Fibroblast of skin of back (primary cell): ENCODE measurements at places on chromosomes 2 and 18.

DNA sequence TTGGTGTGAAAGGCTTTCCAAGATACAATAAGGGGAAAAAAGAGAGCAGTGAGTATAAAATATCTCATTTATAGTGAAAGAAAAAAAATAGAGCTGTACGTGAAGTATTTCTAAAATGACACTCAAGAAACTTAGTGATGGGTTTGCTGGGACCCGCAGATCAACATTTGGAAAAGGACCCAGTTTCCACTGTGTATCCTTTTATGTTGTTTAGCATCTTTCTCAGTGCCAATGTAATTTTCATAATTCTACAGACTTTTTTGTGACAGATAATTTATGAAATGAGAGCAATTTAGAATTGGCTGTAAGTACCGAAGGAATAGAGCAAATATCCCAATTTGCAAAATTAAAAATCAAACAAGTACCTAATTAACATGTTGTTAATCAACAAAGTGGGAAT is 116.9 kb downstream of the SH3BP4 start:
- no peak for DNase-seq

GRCh38 chr18:6672821-6673308 is 56.7 kb upstream of the ARHGAP28 start:
- no peak for DNase-seq

DNA sequence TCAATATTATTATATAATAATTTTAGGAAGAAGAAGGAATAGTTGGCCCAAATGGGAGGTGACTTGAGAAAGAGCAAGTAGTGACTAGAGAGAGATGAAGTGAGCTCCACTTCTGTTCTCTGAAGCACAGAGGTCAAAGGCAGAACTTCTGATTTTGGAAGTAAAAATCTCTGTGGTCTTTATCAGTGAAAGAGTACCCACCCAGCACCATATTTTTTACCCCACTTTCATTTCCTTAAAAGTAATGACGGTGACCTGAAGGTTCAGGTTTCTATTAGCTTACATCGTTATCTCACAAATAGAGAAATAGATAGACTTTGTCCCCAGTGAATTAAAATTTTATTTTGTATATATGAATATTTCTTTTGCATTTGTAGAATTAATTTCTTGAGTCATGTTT is 95.3 kb downstream of the CDH7 start:
- DNase-seq = no peak

DNA sequence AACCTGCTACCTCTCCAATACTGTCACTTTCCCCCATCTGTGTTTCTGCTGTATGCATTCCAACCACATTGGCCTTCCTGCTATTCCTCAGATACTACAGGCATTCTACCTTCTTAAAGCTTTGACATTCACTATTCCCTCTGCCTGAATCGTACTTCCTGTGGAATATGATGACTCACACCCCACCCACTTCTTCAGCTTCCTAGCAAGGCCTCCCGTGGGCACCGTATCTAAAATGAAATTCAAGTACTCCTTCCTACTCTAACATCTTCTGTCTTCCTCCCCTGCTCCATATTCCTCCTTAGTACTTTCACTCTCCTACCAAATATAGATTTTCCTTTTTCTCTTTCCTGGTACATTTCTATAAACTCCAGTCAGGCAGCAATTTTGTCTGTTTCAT is 710.4 kb downstream of the RNF144A start:
- DNase-seq = peak; percentile 56

GRCh38 chr2:84077496-84077895 is 381.6 kb downstream of the SUCLG1 start:
- peak; percentile 21 for DNase-seq

DNA sequence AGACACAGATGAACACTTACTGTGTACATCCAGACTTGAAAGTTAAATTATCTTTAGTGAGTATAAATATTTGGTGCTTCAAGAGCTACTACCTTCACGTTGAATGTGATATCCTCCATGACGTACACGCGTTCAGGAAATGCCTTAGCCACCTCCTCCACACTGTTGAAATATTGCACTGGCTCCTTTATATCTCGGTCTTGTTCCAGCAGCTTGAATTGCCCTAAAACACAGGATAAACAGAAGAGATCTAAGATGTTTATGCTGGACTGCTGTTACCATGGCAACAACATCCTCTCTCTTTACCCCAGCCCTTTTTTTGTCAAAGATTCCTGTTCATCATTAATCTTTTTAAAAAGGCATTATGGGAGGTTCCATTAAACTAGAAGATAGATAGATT is 120.3 kb downstream of the MEP1B start:
- DNase-seq = no peak

DNA sequence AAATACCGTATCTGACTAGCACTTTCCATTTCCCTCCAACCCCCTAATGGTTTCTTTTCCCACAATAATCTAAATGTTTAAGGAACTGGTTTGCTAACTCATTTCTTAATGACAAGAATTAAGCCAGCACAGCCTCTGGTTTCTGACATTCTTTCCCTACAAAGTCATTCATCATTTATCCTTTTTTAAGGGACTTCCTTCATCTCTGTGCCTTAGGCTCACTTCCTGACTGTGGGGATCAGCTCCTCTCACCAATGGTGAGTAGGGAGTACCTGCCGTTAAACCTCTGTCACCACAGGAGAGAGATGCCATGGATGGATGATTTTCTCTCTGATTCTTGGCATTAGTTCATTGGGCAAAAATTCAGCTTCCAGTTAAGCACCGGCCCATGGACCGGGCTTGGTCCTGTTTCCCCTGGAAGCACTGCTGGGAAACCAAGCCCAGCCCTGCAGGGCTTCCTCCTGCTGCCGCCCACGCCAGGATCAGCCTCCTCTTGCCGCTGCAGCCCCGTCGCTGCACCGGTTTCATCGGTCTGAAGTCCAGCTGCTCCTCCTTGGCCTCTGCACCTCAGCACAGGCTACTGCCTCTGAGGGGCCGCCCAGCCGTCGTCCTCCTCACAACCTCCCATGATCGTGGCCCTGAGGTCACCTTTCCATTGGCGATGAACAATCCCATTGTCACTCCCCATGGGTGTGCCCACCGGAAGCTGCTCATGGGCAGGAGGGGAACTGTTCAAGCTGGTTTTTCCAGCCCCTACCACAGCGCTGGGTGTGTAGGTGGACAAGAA is 64.0 kb upstream of the ZNF516 start:
- DNase-seq = peak; percentile 3

- DNase-seq = no peak
Observed at GRCh38 chr2:140601342-140601741, 1529.5 kb downstream of the LRP1B start.

GRCh38 chr2:200533754-200534153 is 7.7 kb downstream of the SGO2 start:
- no peak for DNase-seq

DNA sequence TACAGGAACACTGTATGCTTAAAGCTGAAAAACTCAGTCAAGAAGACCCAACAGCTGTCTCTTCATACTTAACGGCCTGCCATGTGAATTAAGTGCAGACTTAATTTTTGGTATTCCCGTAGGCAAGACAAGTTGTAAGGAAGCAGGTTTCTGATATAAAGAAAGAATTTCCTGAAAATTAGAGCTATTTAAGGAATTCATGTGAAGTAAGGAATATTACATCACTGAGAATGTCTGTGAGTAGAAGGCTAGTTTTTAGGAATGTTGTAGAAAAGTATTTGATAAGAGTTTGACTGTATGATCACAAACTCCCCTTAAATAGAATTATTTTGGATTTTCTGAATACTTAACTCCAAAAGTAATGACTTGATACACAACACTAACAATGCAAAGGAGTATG is 51.0 kb downstream of the WDR33 start:
- DNase-seq = no peak

DNA sequence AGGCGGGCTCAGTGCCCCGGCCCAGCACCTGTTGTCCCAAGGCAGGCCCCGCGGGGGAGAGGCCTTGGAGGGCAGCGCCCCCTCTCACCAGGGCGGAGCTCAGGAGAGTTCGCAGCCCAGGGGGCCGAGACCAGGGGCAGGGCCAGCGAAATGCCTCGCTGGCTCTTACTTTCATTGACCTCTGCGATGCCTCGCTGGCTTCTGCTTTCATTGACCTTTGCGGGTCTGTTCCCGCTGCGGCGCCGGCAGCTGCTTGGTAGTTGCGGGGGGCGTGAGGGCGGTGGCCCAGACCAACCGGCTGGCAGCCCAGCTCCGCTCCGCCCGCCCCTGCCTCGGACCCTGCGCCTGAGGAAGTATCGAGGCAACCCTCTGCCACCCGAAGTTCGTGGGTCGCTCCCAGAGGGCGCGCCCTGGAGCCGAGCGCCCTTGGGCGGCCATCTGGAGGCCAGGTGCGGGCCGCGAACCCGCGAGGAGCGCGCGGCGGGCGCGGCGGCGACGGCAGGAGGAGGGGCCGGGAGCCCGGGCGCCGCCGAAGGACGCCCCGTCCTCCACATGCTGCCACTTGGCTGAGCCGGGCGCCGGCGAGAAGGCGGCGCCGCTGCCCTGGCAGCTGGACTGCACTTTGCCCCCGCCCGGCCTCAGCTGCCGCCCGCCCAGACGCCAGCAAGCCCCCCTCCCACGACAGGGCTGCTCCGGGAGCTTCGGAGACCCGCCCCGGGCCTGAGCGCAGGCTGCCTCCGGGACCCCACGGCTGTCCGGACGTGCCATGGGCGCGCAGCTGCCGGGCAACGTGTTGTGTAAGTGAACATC is 118.0 kb upstream of the MSTN start:
- peak; percentile 14 for DNase-seq

GRCh38 chr2:159042115-159042850 is 73.8 kb downstream of the TANC1 start:
- DNase-seq = no peak

DNA sequence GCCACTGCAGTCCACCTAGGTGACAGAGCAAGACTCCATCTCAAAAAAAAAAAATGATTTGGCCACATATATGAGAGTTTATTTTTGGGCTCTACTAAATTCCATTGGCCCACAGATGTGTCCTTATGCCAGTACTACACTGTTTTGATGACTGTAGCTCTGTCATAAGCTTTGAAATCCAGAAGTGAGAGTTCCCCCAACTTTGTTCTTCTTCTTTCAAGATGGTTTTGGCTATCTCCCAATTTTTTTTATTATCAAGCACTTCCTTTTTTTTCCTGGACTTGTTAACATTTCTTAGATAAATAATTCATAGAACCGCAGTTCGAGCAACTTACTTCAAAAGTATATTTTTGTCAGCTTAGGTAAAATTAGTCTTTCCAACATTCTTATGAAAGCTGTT is 96.9 kb downstream of the TSHZ1 start:
- DNase-seq = no peak

GRCh38 chr18:62610351-62610700 is 87.5 kb downstream of the ZCCHC2 start:
- DNase-seq = no peak

GRCh38 chr2:181165199-181165868 is 184.9 kb downstream of the UBE2E3 start:
- no peak for DNase-seq

GRCh38 chr2:150166313-150167051 is 321.0 kb downstream of the RND3 start:
- DNase-seq = no peak

- peak; percentile 23 for DNase-seq
Observed at GRCh38 chr18:41324934-41325333, 630.1 kb upstream of the PIK3C3 start.

DNA sequence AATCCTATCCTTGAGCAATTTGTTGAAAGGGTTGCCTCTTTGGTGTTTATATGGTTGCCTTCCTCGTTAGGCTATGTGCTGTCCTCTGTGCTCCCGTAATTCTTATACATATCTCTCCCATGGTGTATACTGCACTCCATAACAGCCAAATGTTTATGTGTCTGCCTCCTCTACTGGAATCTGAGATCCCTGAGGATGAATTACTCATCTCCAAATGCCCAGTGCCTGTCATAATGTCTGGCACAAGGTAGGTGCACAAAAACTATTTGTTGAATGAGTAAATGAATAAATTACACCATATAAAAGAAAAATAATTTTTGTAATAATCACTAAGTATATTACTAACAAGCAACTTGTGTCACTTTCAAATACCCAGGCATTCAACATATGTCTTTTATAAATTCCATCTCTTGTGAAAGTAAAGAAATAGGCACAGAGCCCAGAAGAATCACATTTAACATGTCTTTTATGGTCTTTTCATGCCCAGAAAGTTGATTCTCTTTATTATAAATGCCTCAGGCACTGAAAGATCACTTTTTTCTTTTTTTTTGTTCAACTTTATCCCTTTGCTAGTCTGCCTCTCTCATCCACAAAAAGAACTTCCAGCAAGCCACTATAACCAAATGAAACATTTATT is 164.9 kb downstream of the CCDC148 start:
- DNase-seq = peak; percentile 30

- DNase-seq = no peak
Observed at GRCh38 chr2:226159875-226160479, 639.6 kb downstream of the IRS1 start.

- no peak for DNase-seq
Observed at GRCh38 chr2:119197529-119198239, 25.9 kb upstream of the STEAP3 start.

- DNase-seq = peak; percentile 54
Observed at GRCh38 chr2:152407204-152407721, 72.3 kb downstream of the FMNL2 start.

GRCh38 chr2:28802975-28803429 is 7.6 kb upstream of the SPDYA start:
- peak; percentile 8 for DNase-seq

DNA sequence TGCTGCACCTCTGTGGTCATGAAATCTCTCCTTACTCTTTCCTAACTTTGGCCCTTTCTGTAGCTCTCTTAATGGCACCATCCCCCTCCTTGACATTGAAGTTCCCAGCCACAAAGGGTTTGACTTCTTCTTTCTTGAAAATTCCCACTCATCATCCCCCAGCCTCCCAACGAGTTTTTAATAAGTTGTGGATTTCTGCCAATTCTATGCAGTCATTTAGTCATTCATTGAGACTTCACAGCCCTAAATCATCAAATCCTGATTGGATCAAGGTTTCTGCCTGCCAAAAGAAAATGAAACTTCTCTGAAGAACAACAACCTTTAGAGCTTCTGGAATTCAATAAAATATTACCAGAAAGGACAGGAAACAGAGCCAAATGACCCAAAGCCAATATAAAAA is 354.3 kb downstream of the CLIP4 start:
- DNase-seq = peak; percentile 13

- DNase-seq = no peak
Observed at GRCh38 chr18:70284976-70285620, 3.7 kb upstream of the SOCS6 start.

GRCh38 chr2:1584691-1585485 is 159.4 kb downstream of the PXDN start:
- no peak for DNase-seq

- peak; percentile 52 for DNase-seq
Observed at GRCh38 chr2:238945433-238946150, 97.7 kb downstream of the TWIST2 start.
